ENCODE measurements at places on chromosomes 2 and 18.

DNA sequence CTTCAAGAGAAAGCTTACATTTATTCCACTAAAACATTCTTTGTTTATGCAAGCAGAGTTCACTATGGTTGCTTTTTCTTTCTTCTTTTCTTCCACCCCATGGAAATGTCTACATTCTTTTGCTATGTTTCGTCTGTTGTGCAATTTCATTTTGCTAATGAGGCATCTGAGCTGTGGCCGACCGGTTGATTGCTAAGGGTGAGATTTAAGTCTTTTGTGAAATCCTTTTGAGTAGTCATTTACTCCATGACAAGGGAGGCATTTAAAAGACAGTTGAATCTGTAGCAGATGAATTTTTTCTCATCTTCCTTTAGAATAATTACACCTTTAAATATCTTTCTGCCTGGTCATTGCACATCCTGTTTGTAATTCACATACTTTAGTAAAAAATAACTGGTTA lies 324.1 kb upstream of the THUMPD2 start:
- no peak for DNase-seq

DNA sequence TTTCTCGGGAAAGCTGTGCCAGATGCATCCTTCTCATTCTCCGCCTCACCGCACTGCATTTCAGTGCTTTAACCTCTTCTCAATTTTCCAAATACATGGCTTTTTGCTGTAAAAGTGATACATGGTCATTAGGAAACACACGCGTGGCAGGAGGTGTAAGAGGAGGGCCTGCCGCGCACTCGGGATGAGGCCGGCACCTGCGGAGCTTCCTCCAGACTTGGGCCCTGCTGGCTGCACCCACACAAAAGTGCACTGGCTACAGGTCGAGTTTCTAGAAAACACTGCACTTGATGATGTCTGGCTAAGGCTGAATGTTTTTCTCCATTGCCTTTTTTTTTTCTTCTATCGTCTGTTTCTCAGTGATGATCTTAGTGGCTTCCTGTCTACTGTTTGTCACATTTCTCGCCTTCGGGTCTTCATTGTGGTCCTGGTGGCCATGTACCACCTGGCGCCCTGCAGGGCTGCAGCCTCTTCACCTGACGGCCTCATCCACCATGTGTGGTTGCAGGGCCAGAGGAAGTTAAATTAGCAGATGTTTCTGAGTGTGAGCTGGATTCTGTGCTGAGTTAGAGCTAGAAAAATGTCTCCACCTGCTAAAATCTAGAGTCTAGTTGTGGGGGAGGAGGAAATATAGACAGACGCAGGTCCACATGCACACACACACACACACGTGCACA lies 7.6 kb downstream of the KCNG2 start:
- DNase-seq = no peak

DNA sequence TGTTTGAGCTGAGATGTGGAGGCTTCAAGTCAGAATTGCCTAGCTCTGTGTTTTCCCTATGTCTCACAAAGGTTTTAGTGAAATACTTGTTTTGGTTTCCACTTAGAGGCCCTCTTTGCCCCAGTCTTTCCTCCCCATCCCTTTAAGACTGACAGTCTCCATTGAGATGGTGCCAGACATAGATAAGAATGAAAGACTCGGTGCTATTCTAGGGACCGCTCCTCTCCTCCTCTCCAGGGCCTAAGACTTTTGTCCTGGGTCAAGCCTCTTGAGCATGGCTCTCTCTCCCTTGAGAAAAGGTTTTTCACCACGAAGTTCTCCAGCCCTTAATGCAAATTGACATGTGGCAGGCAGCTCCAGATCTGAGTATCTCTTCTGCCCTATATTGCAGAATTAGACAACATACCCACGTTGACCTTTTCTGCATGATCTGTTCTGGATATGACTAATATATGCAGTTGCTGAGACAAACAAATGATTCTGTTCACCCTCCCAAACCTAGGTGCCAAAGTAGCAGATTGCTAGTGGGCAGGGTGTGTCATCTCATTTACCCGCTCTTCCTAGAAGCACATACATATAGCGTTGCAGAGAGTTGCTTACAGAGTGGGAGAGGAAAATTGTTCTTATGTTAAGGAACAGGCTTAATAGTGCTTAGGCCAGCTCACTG lies 47.5 kb upstream of the ACSL3 start:
- peak; percentile 80 for DNase-seq

GRCh38 chr2:102449370-102449974 lies 23.6 kb upstream of the SLC9A4 start:
- peak; percentile 74 for DNase-seq

- DNase-seq = no peak
Measured at GRCh38 chr2:18752022-18752493, 162.7 kb upstream of the NT5C1B start.

GRCh38 chr2:121617042-121617599 lies 32.1 kb downstream of the CLASP1 start:
- DNase-seq = peak; percentile 43

DNA sequence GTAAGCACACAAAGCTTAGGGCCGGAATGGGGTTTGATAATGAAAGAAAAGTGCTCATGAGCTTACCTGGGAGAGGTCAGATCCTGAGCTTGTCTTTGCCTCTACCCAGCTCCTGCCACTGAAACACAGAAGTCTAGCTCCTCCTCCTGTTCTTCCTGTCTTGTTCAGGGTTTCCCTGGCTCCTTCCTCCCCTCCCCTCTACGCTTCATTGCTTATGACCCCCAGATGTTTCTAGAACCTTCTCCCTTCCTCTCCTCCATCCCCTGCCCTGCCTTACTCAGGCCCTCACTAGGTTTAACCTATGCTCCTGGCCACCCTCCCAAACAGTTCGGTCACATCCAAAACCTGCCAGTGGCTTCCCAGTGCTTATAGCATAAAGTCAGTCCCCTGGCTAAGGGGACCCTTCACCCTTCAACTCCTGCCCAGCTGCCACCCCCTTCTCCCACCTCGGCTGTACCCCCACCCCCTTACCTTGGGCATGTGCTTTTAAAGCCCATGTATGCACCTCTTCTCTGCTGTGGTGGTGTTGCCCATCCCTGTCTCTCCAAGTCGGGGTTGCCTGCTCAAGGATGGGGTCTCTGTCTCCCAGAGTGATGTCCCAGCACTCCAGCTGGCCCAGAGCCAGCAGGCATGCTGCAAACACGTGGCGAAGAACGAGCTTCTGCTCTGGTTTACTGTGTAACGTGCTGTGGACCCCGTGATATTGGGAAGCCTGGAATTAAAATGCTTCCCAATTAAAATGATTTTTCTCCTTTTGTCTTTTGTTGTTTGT lies 233.6 kb downstream of the TPGS2 start:
- no peak for DNase-seq

GRCh38 chr2:173815772-173816171 lies 149.4 kb downstream of the SP3 start:
- DNase-seq = no peak

Measured in stimulated activated effector memory CD8-positive, alpha-beta T cell treated with anti-CD3 and anti-CD28 coated beads, Interleukin-12 subunit alpha, Interleukin-12 subunit beta, amount 100 ng/mL, for 72 hours (primary cell).